Left forelimb (tissue), 1 donor: ENCODE measurements at places on chromosomes 1 and 21.

GRCh38 chr1:19495799-19496526 is 10.6 kb upstream of the CAPZB start:
- no peak for DNase-seq

GRCh38 chr1:224193319-224193966 is 10.4 kb downstream of the DEGS1 start:
- DNase-seq = no peak

DNA sequence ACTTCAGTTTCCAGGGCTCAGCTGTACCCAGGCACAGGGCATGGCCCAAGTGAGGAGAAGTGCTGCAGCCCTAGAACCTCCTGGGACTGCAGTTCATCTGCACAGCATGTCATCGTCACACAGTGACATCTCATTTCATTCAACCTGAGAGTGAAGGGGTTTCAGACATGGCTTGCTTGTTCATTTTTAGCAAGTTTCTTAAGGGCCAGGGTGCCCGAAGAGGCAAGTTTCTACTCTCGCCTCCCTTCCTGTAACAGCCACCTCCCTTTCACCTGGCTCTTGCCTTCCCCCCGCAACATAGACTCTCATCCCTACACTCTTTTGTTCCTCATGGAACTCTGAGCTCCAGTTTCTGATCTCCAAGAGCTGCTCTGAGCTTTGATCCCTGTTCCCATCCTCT is 108.1 kb downstream of the C1orf21 start:
- DNase-seq = no peak

- no peak for DNase-seq
Observed at GRCh38 chr1:204096931-204097330, 24.0 kb downstream of the SOX13 start.

DNA sequence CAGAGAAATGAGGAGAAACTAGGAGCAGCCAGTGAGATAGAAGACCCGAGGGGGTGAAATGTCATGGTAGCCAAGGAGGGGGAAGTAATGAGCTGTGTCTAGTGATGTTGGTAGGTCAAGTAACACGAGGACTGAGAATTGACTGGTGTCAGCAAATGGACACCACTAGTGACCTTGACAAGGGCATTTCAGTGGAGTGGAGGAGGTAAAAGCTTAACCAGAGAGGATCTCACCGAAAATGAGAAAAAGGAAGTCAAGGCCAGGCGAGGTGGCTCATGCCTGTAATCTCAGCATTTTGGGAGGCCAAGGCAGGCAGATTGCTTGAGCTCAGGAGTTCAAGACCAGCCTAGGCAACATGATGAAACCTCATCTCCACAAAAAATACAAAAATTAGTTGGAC is 3.0 kb upstream of the ZYG11B start:
- DNase-seq = no peak

GRCh38 chr1:107501081-107501605 is 360.3 kb downstream of the NTNG1 start:
- no peak for DNase-seq

GRCh38 chr1:119935373-119935772 is 39.1 kb upstream of the ADAM30 start:
- DNase-seq = no peak

DNA sequence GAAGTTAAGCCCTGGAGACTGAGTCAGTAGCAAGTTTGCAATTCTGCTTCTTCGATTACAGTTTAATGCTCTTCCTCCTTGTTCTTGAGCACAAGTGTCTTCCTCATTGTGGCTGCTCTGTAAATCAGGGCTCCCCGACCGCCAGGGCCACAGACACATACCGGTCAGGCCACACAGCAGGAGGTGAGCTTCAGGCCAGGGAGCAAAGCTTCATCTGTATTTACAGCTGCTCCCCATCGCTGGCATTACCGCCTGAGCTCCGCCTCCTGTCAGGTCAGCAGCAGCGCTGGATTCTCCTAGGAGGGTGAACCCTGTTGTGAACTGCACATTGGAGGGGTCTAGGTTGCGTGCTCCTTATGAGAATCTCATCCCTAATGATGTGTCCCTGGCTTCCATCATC is 1.7 kb upstream of the TRAPPC10 start:
- DNase-seq = no peak

DNA sequence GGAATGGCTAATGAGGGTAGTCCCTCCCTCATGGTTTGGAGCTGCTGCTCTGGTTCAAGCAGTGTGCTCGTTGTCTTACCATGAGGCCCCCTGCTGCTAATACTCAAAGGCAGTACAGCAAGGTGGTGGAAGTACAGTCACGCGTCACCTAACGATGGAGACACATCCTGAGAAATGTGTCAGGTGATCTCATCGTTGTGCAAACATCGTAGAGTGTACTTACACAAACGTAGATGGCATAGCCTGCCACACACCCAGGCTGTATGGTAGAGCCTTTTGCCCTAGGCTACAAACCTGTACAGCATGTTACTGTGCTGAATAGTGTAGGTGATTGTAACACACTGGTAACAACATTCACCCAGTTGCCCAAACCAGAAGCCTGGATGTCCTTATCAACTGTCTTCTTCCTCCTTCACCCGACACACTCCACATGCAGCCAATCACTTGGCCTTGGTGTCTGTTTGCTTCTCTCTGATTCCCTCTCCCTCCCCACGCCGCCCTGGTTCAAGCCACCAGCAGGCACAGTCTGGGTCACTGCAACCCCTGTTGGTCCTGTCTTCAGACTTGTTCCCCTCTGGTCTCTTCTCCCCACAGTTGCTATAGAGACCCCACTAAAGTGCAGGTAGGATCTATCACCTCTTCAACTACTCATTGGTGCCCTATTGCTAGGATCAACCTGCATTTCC is 6.0 kb upstream of the KCNA2 start:
- DNase-seq = peak; percentile 38

GRCh38 chr21:41750532-41751151 is 16.2 kb downstream of the RIPK4 start:
- DNase-seq = no peak

DNA sequence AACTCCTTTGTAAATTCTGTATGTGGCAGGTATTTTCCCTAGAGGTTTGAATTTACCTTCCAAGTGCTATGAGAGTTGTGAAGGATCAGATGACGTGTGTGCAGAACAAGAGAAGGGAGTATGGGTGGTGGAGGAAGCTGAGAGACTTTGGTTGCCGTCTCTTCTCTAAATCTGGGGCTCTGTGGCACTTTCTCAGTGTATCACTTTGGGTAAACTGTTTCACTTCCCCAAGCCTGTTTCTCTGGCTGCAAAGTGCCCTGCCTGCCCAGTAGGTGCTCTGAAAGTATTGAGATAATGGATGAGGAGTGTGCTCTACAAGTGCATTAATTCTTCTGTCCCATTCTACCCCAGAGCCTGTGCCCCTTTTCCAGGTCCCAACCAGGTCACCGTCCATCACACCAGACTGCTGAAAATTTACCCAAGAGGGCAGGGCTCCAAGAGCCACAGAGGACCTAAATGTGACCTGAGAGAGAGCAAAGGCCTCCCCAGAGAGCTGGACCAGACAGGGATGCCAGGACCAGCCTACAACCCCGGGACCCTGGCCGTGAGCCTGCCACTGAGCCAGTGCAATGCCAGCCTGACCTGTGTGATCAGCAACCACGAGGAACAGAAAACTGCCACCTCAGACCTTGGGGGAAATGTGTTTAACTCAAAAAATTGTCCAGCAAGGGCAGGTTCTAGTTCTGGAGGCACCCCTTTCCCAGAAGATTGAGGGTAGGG is 131.6 kb upstream of the ETV3 start:
- DNase-seq = no peak

- DNase-seq = no peak
Observed at GRCh38 chr1:94738371-94738770, 81.8 kb upstream of the SLC44A3 start.

- DNase-seq = no peak
Observed at GRCh38 chr1:89008511-89008910, 14.2 kb downstream of the GBP3 start.

GRCh38 chr1:90579212-90579802 is 137.8 kb downstream of the BARHL2 start:
- no peak for DNase-seq

DNA sequence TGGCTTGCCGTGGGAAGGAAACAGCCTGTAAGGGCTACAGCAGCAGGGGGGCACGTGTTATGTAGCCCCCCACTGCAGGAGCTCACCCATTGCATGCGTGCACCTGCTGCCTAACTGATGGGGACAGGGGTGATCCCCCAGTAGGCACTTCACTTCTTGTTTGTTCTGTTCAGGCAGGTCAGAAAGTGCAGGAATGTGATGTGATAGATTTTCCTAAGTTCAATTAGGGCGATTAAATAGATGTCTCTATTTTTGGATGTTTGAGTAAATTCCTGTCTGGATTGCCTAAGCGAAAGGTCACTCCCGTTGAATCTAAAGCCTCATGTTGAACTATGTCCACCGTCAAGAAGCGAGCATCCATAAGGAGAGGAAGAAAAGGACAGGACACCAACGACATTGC is 78.8 kb upstream of the LPGAT1 start:
- no peak for DNase-seq

- DNase-seq = no peak
Observed at GRCh38 chr1:208151728-208152598, 92.2 kb downstream of the PLXNA2 start.

- DNase-seq = peak; percentile 40
Observed at GRCh38 chr21:38839328-38840286, 33.9 kb downstream of the ETS2 start.

DNA sequence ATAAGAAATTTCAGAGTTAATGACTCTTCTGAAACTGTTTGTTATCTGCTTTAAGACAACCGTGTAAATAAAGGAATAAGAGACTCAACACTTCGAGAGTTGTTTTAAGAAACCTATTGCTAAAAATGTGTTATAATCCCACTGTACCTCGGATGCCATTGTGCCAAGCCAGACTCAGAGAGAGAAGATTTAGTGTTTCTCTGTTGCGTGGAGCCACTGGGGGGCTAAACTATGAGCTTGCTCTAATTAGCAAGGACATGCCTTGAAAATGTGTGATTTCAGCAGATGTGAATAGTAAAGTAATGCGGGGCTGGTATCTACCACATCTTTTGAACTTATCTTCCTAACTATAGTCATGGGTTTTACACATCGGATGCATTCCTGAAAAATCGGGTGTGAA is 56.2 kb upstream of the TARBP1 start:
- DNase-seq = peak; percentile 40

GRCh38 chr1:65527707-65528503 is 107.4 kb downstream of the LEPR start:
- peak; percentile 67 for DNase-seq

DNA sequence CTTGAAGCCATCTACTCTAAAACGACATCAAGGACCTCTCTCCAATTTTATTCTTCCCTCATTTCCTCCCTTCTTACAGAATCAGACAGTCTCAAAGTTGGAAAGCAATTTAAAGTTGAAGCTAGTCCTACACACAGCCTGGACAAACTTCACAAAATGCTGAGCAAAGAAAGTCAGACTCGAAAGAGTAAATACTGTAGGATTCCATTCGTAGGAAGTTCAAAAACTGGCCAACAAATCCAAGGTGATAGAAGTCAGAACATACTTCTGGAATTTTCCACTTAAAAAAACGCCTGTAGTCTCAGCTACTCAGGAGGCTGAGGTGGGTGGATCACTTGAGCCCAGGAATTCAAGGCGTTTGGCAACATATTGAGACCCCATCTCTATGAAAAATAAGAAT is 19.6 kb downstream of the SYF2 start:
- DNase-seq = no peak

DNA sequence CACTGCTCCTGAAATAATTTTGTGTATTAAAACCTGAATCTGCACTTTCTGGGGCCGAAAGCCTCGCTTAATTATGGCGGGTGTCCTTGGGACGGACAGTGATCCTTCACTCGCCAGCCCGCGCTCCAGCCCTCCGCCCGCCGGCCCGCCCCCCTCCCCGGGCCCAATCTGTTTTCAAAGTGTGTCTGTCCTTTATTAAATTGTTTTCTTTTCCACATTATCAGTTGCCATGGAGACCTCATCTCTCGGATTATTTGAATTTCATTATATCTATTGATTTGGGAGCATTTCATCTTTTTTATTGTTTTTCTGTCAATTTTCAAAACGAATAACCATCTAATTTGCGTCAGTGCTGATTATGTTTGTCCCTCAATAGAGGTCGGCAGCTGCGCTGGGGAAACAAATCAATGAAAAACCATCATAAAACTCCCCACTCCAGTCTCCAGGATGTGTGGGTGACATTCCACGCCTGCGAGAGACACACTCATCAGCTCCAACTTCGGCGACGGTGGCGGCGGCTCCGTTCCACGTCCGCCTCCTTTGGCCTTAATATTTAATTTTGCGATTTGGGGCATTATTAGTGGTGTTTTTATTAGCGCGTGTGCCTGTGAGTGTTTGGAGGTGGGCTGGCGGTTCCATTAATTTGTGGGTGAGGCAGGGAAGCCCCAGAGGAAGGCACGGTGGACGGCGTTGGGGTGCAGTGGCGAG is 123.9 kb downstream of the CASZ1 start:
- DNase-seq = no peak

- DNase-seq = no peak
Observed at GRCh38 chr1:84619383-84620102, 45.3 kb upstream of the CTBS start.

- DNase-seq = no peak
Observed at GRCh38 chr1:116763116-116763786, 9.0 kb downstream of the CD2 start.

DNA sequence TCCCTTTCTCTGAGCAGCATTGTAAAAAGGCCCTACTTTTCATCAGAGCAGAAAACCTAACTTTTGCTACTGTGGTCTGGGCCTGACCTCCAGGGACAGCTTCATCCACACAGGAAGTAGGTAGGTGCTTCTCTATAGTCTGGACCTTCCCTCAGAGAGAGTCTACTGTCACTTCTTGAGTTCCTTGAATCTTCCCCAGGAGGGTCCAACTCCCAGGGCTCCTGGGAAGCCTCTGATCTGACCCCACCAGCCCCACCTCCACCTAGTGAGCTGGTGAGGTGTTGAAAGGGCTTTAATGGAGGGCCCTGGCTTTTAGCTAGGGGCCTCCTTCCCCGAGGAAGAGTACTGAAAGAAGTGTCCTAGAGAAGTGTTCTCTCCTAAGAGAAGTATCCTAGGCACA is 2.7 kb upstream of the VANGL2 start:
- DNase-seq = no peak

DNA sequence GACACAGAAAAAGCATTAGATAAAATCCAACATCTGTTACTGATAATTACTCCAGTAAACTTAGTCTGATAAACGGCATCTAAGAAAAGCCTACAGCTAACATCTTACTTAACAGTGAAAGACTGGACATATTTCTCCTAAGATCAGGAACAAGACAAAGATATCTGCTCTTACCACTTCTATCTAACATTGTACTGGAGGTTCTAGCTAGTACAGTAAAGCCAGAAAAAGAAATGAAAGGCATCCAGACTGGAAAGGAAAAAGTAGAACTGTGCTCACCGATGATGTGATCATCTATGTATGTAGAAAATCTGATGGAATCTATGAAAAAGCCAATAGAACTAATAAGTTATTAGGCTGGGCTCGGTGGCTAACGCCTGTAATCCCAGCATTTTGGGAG is 21.7 kb downstream of the NEXN start:
- no peak for DNase-seq

GRCh38 chr21:45844181-45844580 is 137.4 kb upstream of the COL6A1 start:
- DNase-seq = peak; percentile 38

DNA sequence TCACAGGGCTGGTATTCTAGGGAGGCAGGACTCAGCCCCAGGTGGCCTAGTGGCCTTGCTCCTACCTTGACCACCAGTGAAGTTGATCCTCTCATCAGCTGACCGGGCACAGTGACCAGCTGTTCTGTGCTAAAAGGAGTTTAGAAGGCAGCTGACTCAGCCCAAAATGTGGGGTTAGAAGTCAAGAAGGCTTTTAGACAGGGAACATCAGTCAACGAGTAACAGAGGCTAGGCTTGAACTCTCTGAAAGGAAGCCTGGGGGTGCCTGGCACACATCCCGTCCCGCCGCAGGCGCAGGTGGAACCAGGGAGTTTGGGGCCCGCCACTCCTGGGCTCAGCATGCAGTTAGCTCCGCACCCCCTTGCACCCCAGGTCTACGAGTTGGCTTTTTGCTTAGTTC is 114.9 kb upstream of the SLC45A1 start:
- DNase-seq = no peak
